A375 (cell line): ENCODE measurements at places on chromosomes 3 and 15. TPM values are rescaled to one million over a fixed set of nuclear protein-coding genes. Genes with fewer than 3 reads are reported as not detected.

Gene FGD5
- total RNA-seq = not detected in 2 replicates

Gene LEKR1
- 0.80 and 1.2 TPM in 2 replicates for total RNA-seq

Gene INSYN1
- total RNA-seq = 2.1 and 2.6 TPM in 2 replicates

Gene COLQ
- total RNA-seq = 1.2 and 2.5 TPM in 2 replicates

Gene SLC28A2
- total RNA-seq = not detected in 2 replicates
